ENCODE measurements at places on chromosomes 7 and 10. TPM values are rescaled to one million over a fixed set of nuclear protein-coding genes. Genes with fewer than 3 reads are reported as not detected.

The CCDC136 gene
- 2.8 TPM for polyA plus RNA-seq

The TPK1 gene
- polyA plus RNA-seq = 3.0 TPM

The C10orf71 gene
- under 0.01 TPM for polyA plus RNA-seq

The C10orf67 gene
- not detected for polyA plus RNA-seq

The TRAPPC14 gene
- polyA plus RNA-seq = 14.5 TPM

The TMEM176A gene
- polyA plus RNA-seq = 60.4 TPM

The NANOS1 gene
- polyA plus RNA-seq = 1.6 TPM

The BBS9 gene
- polyA plus RNA-seq = 4.8 TPM

The DRGX gene
- polyA plus RNA-seq = not detected

The PCLO gene
- 0.55 TPM for polyA plus RNA-seq

The ADD3 gene
- 26.1 TPM for polyA plus RNA-seq

The KAZALD1 gene
- polyA plus RNA-seq = 3.1 TPM

The MRM2 gene
- 21.8 TPM for polyA plus RNA-seq

The CYP2C19 gene
- not detected for polyA plus RNA-seq

The PITX3 gene
- polyA plus RNA-seq = 0.36 TPM

The ZNF783 gene
- polyA plus RNA-seq = 5.5 TPM

The DLX6 gene
- polyA plus RNA-seq = not detected

The SKIDA1 gene
- 0.34 TPM for polyA plus RNA-seq

The FXYD4 gene
- not detected for polyA plus RNA-seq

The CCL26 gene
- polyA plus RNA-seq = 10.6 TPM

The SPDYE9 gene
- polyA plus RNA-seq = not detected

The ITPRID1 gene
- polyA plus RNA-seq = not detected
